Progenitor cell of endocrine pancreas (in vitro differentiated cells): ENCODE measurements at places on chromosomes 5 and 9.

GRCh38 chr5:169576181-169576598, 7.4 kb upstream of the SPDL1 start:
- no peak for DNase-seq

DNA sequence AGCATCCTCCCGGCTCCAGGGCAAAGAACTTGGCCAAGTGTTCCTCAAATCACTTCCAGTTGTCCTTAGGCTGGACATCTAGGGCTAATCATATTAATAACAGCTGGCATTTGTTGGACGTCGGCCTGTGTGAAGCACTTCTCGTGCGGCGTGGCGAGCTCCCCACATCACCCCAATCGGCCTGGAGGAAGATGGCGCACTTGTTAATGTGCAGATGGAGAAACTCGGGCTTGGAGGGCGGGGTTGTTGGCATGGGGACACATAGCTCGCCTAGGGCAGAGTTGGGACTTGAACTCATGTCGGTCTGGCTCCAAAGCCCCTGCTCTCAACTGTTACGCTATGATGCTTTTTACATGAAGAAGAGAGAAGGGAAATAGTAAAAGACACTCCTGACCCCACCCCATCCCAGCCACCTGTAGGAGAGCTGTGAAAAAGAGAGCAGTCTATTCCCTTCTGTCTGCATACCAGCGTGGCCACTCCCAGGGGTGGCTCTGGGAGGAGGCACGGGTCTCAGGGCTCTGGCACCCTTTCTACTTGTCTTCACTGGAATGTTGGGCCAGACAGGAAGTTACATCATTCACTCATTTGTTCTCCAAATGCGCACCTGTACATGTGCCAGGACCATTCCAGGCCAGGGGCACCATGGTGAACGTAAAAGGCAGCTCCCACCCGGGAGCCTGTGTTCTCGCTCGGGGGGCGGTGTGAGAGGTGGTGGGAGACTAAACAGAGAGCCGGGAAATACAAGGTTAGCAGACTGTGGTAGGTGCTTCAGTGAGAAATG, 12.8 kb upstream of the NUP214 start:
- no peak for DNase-seq

GRCh38 chr5:1212881-1213280, 11.5 kb downstream of the SLC6A19 start:
- DNase-seq, result no peak

DNA sequence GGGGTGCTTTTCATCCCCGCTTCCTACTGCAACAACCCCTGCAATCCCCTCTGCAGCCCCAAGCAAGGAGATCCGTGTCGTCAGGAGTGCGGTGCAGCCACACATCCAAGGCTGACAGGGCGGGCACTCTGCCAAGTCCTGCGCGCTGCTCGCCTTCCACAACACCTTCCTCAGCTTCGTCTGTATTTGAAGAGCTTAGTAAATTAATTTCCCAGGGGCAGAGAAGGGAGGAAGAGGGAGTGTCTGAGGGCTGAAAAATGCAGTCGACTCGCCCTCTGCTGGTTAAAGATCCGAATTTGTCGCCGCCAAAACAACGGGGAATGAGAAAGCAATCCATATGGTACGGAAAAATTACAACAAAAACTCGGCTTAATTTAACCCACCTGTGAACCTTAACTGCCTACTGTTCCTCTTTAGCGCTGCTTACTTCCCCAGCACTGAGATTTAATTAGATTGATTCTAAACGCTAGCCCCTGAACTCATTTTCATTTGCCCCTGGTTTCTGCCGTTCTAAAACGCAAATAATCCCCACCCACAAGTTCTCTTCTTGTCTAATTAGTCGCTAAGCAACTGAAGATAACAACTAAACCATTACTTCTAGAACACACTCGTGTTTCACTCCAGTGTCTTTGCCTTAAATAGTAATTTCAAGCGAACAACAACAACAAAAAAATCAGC, 10.9 kb upstream of the PCDHB1 start:
- peak; percentile 41 for DNase-seq

DNA sequence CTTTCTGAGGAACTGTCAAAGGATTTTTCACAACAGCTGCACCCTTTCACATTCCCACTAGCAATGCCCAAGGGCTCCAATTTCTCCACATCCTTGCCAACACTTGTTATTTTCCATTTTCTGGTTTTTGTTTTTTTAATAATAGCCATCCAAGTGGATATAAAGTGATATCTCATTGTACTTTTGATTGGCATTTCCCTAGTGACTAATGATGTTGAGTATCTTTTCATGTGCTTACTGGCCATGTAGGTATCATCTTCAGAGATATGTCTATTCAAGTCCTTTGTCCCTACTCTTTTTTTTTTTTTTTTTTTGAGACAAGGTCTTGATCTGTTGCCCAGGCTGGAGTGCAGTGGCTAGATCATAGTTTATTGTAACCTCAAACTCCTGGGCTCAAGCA, 115.8 kb upstream of the HAND1 start:
- DNase-seq, result no peak

GRCh38 chr5:27906481-27906880, 868.1 kb upstream of the CDH9 start:
- DNase-seq, result no peak

GRCh38 chr5:51208296-51208695, 175.0 kb upstream of the ISL1 start:
- no peak for DNase-seq

DNA sequence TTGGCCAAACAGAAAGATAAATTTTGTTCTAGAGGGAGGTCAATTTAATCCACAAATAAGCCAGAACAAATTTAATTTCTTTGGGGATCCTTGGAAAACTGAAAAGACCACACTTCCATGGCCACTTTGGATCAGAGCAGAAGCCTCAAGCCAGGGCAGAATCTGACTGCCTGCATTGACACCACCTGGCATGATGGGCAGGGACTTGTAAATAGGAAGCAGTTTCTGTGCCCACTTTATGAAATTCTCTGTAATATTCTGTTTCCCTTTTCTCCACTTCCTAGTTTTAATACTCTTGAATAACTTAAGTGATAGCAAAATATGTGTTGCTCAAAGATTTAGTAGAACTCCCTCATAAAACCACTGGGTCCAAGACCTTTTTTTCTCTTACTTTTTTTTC, 6.7 kb upstream of the TMEM252 start:
- no peak for DNase-seq

GRCh38 chr5:143749581-143750205, 62.3 kb upstream of the HMHB1 start:
- DNase-seq, result no peak
